GM20000 (cell line): ENCODE measurements at places on chromosomes 5 and 9.

DNA sequence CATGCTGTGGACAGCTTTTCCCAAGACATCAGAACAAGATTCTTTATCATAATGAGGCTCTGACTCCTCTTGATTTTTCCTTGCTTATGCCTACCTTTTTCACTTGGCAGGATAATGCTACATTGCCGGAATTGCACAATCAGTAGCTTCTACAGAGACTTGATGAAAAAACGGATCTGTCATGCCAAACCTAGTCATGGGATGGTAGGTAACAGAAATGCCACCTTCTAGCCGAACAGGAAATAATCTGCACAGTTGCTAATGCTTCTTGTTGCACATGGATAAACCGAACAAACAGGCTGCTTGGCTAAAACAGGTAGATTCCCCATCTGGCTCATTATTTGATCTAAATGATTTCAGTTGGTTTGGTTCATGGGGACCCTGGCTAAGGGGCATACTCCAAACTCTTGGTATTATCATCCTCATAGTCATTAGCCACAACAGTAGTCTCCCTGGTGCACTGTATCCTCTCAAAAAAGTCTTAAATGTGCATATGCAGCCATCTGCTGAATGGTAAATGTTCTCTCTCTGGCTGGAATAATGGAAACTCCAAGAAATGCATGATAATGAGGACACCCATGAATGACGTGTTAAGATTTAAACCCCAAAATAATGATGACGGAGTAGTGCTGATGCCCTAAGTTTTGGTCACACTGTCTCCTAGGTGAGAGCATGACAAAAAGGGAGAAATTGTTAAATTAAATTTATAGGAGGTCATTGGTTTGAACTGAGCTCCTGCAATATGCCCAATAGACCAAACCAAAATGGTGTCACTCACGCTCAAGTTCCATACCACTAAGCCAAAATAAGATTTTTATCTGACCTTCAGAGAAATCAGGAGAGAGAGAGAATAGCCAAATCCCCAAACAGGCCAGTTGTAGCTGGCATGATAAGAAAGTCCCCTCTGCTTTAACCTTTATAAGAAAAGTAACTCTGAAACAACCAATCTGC is 47.0 kb downstream of the RAPGEF1 start:
- no peak for DNase-seq

DNA sequence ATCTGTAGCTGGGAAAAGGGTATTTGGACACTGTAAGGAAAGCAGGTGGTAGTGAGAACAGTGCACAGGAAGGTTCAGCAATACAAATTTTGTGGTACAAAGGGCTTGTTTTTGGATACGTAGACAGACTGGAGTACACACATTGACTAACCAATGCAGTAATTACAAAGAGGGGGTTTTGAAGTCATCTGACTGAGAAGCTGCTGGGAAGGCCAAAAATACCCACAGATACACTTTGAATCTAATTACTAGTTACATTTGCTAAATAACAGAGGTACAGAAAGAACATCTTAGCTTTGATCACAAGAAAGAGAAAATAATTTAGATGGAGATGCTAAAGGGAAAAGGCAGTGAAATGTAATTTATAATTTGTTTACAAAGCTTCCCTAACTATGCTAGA is 45.9 kb downstream of the PKD2L2 start:
- peak; percentile 16 for DNase-seq

DNA sequence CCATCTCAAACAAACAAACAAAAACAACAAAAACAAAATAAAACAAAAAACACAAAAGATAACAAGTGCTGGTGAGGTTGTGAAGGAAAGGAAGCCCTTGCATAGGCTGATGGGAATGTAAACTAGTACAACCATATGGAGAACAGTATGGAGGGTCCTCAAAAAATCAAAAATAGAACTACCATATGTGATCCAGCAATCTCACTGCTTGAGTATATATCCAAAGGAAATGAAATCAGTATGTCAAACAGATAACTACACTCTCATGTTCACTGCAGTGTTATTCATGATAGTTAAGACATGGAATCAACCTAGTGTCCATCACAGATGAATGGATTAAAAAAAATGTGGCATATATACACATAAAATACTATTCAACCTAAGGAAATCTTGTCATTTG is 395.7 kb upstream of the SLC24A2 start:
- DNase-seq = no peak

DNA sequence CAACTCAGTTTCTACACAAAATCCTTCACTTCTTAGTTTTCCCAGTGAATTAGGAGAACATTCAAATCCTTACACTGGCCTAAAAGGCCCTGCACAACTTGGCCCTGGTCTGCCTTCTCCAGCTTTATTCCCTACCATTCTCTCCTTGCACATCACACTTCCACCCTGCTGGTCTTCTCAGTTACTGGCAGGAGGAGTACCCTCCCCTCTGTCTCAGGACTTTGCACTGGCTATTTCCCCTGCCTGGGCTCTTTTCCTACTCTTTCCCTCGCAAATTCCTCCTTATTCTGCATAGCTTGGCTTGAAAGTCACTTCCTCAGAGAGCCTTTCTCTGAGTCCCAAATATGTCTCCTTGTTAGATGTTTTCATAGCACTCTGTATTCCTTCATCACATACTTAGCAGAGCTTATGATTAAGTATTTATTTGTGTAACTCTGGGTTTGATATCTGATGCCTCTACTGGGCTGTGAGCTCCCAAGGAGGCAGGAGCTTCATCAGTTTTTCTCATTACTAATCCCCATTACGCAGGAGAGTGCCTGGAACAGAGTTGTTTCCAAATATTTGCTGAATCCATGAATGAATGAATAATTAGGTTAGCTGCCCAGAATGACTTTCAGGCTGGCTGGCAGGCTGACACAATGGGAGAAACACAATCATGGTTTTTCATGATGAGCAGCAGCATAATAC is 159.8 kb upstream of the KLF9 start:
- DNase-seq = no peak

DNA sequence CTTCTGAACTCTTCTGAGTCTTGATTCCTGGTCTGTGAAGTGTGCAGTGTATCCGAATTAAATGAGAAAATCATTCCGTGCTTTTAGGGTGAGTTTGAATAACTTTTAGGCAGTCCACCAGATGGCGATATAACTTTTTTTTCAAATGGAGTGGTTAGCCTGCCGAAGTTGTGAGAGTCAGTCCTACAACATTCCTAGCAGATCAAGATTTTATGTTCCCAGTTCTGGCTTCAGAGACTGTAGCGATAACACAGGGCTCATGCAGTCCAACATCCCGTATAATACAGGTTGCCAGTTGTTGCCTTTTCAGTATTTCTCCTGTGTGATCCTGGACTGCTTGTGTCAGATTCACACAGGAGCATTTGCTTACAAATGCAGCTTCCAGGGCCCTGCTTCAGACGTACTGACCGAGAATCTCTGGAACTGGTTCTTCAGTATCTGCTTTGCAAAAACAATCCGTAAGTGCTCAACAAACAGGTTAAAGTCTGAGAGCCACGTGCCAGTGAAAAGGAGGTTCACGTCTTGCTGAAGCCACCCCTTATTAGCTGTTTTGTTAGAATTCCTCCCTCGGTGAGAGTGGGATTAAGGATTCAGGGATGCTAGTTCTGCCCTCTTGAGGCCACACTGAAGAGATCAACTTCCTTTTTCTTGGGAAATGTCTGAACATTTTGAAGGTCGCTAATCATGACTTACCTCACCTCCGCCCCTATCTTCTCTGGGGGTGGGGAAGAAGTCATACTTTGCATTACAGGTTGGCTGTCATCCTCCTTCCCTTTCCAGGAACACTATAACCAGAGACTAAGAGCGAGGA is 22.8 kb downstream of the SMIM3 start:
- no peak for DNase-seq

DNA sequence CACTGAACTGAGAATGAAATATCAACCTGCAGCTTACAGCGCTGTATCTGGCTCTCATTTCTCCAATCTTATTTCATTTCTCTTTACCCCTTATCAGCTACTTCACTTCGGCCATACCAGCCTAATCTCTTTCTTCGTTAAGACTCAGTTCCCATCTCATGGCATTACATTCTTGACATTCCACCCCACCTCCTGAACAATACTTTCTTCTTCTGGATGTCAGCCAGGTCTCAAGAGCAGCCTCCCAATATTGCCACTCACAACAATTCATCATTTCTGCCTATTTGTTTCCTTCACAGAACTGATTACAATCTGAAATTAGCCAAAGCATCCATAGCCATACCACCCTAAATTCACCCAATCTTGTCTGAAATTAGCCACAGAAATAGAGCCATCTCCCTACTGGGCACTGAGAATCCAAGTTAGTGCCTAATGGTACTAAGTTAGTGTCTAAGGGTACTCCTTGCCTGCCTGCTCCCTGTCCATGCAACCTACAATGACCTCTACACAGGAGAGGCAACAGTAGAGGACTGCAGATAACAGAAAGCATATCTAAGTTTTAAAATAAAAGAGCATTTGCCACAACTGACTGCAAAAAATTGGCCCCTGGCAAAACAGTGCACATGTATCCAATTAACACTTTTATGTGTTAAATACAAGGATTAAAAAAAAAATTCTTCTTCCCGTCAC is 35.2 kb downstream of the SETX start:
- no peak for DNase-seq

- DNase-seq = no peak
Measured at GRCh38 chr9:115461280-115461679, 343.3 kb upstream of the TNC start.

- no peak for DNase-seq
Measured at GRCh38 chr9:76452839-76453238, 6.1 kb upstream of the GCNT1 start.
